Fibroblast of villous mesenchyme (primary cell): ENCODE measurements at places on chromosomes 4 and X. TPM values are rescaled to one million over a fixed set of nuclear protein-coding genes. Genes with fewer than 3 reads are reported as not detected.

MAOA gene
- total RNA-seq: 2.6 and 7.8 TPM in 2 replicates

CDX4 gene
- not detected in 2 replicates for total RNA-seq

FRMD7 gene
- total RNA-seq: not detected in 2 replicates

MAGEA11 gene
- not detected in 2 replicates for total RNA-seq

ANOS1 gene
- total RNA-seq: 1.7 and 1.9 TPM in 2 replicates

GPRASP1 gene
- 2.6 and 2.9 TPM in 2 replicates for total RNA-seq

NXF3 gene
- not detected in 2 replicates for total RNA-seq

PAGE5 gene
- not detected in 2 replicates for total RNA-seq

REELD1 gene
- total RNA-seq: not detected in 2 replicates

AMOT gene
- 6.1 and 15.1 TPM in 2 replicates for total RNA-seq

RENBP gene
- 4.3 and 12.6 TPM in 2 replicates for total RNA-seq

PDLIM5 gene
- 259 and 370 TPM in 2 replicates for total RNA-seq

RAB40A gene
- 0.32 and 0.43 TPM in 2 replicates for total RNA-seq

ZNF157 gene
- total RNA-seq: under 0.01 TPM in 2 replicates

PASD1 gene
- not detected in 2 replicates for total RNA-seq

HNRNPD gene
- total RNA-seq: 25.0 and 27.1 TPM in 2 replicates

CHRDL1 gene
- total RNA-seq: under 0.01 TPM in 2 replicates

GRIA3 gene
- 8.1 and 19.4 TPM in 2 replicates for total RNA-seq

SGMS2 gene
- 135 and 186 TPM in 2 replicates for total RNA-seq

TCEAL9 gene
- total RNA-seq: 100 and 114 TPM in 2 replicates

BMP3 gene
- under 0.01 TPM in 1 of 2 replicates, not detected in the other for total RNA-seq

USP51 gene
- 2.6 and 3.5 TPM in 2 replicates for total RNA-seq

TRAM1L1 gene
- total RNA-seq: 2.6 and 3.0 TPM in 2 replicates

VCX gene
- not detected in 2 replicates for total RNA-seq
